ENCODE measurements at places on chromosomes 13 and 19.

- DNase-seq = no peak
Observed at GRCh38 chr13:33524086-33524485, 238.5 kb upstream of the STARD13 start.

- no peak for DNase-seq
Observed at GRCh38 chr19:29006057-29006735, 206.8 kb downstream of the UQCRFS1 start.

- no peak for DNase-seq
Observed at GRCh38 chr13:72437458-72437857, 290.0 kb downstream of the MZT1 start.

DNA sequence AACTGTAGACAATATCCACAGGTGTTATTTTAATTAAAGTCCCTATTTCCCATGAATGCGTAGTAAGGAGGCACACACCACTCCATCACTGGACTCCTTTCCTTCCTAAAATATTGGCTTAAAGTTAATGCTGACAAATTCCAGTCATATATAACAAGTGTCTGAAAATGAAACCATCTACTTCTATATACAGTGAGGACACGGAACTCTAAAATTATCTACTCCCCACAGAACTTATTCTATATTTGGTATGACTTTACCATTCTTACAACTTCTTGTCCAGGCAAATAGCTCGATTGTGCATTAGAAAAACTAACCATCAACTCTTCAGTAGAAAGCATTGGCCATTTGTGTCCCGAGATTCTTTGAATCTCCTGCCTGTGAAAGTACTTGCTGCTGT lies 1560.2 kb downstream of the EFNB2 start:
- no peak for DNase-seq

- DNase-seq = no peak
Observed at GRCh38 chr19:19040417-19040816, 7.0 kb downstream of the ARMC6 start.

DNA sequence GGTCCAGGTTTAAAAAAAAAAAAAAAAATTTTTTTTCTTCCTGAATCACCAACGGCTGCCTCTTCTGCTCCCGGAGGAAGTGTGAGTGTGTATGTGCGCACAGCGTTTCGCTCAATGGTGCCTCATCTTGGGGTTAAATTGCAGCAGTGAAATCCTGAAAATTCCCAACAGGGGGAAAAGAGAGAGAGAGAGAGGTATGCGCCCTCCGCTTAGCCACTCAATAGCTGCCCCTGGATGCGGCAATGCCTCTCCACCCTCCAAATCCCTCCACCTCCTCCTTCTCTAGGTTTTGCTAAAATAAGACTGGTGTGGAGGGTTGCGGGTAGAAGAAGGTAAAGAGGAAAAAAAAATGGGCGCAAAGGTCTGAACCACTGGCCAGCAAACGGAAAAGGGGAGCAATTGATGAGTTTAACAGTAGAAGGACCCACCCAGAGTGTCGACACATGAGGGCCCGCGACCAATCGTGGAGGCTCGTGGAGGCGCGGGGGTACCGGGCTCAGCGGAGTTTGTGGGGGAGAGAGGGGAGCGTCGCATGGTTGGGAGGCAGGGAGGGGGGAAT lies 853 bp upstream of the CACNA1A start:
- DNase-seq = no peak

DNA sequence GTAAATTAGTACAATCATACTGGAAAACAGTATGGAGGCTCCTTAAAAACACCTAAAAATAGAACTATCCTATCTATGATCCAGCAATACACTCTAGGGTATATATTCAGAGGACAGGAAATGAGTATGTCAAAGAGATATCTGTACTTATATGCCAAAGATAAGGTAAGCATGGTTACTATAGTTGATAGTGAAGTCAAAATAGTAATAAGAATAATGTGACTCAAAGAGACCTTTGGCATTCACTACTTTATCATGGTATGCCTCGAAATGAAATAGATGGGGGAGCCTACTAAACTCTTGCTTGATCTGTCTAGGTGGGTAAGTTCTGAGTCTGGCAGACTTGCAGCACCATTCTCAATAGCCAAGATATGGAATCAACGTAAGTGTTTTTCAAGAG lies 30.3 kb downstream of the FXYD5 start:
- DNase-seq = no peak

- no peak for DNase-seq
Observed at GRCh38 chr13:46050771-46051170, 1.8 kb downstream of the ZC3H13 start.

DNA sequence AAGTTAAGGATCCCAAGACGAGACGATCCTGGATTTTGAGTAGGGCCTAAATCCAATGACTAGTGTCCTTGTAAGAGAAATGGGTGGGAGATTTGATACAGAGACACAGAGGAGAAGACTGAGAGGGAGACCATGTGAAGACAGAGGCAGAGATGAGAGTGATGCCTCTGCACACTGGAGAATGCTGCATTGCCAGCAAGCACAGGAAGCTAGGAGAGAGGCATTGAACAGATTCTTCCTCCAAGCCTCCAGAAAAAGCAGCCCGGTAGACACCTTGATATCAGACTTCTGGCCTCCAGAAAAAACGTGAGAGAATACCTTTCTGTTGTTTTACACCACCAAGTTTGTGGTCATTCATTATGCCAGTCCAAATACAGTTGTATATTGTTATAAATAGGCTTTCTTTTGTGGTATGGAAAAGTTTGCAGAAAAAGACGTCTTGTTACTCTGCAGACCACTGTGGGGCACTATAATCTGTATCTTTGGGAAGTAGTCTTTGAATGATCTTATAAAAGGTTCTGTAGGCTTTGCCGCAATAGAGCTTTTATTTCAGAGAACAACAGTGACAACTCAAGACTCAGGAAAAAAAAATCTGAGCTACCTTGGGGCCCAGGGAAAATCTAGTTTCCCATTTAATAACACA lies 17.9 kb upstream of the RFC3 start:
- no peak for DNase-seq

GRCh38 chr19:46404055-46404752 lies 9.2 kb downstream of the CCDC8 start:
- no peak for DNase-seq

DNA sequence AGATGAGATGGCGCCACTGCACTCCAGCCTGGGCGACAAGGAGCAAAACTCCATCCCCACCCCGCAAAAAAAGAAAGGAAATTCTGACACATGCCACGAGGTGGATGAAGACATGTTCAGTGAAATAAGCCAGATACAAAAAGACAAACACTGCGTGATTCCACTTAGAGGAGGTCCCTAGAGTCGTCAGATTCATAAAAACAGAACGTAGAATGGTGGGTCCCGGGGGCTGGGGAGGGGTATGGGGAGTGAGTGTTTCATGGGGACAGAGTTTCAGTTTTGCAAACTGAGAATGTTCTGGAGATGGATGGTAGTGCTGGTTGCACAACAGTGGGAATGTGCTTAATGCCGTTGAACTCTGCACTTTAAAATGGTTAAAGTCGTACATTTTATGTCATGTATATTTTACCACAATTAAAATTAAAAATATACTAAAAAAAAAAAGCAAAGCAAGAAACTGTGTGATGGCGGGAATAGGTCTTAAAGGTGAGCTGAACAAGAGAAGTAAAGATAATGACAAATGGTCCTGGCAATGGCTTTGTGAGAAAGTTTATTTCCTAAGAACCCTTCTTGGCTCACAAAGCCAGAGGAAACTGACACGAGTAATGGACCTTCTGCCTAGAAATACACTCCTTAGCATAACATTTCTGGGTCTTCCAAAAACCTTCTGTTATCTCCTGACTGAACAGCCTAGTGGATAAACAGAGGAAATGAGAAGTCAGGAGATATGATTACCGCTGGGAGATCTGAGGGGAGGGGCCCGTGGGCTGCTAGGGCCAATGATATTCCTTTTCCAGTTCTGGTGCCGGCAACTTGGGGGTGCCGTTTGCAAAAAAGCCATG lies 4.2 kb upstream of the SPC24 start:
- DNase-seq = no peak

DNA sequence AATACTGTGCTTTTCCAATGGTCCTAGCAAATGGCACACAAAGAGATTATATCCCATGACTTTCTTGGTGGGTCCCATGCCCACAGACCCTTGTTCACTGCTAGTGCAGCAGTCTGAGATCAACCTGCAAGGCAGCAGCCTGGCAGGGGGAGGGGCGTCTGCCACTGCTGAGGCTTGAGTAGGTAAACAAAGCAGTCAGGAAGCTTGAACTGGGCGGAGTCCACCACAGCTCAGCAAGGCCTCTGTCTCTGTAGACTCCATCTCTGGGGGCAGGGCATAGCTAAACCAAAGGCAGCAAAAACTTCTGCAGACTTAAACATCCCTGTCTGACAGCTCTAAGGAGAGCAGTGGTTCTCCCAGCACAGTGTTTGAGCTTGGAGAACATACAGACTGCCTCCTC lies 82.9 kb downstream of the ZNF737 start:
- DNase-seq = no peak

- no peak for DNase-seq
Observed at GRCh38 chr13:109166804-109167203, 537.4 kb downstream of the MYO16 start.

DNA sequence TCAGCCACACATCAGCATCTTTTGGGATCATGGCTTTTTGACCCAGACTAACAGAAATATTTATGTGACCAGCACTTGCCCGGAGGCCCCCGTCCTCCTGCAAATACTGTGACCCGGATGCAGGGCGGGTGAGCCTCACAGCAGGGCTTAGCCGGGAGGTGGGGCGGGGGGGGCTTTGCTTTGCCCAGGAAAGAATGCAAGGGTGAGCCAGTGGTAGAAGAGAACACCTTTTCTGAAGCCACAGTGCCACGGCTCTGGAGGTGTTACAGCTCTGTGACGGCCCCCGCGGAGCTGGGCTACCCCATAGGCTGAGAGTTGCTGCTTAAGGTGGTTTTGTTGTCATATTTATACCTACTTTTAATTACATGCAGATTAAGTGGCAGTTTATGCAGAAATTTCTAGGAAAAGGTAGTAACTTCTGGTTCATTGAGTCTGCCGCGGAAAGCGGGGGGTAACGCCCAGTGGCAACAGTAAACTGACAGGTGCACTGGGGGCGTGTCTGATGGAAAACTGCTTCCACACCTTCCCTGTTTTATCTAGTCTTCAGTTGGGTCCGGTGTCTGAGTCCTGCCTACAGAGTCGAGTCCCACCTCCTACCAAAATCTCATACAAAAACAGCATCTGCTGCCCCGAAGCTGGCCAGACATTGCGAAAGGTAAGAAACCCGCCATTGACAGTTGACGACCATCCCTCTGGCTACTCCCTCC lies 187.9 kb downstream of the TEX29 start:
- no peak for DNase-seq

DNA sequence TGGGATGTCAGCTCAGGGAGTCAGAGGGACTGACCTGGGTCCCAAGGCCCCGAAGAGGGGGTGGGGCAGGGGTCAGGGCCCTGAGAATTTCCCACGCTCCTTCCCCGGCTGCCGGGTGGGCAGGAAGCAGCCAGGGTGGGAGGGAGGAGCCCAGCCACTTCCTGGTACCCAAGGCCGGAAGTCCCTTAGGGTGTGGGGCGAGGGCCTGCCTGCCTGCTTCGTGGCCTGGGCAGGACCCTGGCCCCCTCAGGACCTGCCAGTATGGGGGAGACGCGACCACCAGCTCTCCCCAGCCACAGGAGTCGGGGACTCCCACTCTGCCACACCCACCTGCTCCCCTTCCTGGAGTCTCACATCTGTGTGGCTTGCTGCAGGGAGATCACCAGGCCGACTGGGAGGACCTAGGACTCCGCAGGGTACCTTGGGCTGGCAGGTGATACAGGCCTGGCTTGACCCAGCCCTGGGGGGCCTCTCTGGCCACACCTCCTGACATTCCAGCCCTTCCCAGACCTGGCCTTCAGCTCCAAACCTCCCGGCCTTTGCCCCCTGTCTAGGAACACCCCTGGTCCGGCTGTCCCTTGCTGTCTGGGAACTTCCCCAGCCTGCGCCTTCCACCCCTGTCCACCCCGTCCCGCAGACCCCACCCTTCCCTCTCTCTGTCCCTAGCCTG lies 9.8 kb upstream of the CIRBP start:
- DNase-seq = peak; percentile 66

GRCh38 chr13:98350746-98351330 lies 173.8 kb upstream of the RNF113B start:
- no peak for DNase-seq

- DNase-seq = no peak
Observed at GRCh38 chr19:12708641-12709040, 12.2 kb upstream of the FBXW9 start.

GRCh38 chr19:13127811-13128575 lies 9.9 kb downstream of the NACC1 start:
- DNase-seq = no peak

DNA sequence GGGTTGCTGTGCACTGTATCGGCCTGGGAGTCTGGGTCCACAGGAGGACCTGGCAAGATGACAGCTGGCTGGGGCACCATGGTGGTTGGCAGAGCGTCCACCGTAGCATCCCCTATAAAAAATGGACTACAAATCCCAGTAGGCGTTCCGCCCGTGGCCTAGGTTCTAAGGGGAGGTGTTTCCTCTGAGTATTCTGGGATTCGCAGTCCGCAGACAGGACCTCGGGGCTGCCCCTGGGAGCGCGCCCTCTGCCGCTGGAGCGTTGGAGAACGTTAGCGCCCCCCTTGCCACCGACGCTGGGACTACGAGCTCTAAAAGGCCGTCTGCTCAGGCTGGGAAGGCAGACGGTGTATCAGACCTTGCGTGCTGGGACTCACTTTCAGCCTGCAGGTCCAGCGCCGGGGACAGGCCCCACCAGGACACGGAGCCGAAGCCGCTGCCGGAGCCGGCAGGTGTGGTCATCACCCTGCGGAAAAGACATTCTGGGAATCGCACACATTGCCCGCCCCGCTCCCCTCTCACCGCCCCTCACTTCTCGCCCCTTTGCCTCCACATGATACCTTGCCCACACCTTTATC lies 372 bp downstream of the DNAAF3 start:
- DNase-seq = no peak

DNA sequence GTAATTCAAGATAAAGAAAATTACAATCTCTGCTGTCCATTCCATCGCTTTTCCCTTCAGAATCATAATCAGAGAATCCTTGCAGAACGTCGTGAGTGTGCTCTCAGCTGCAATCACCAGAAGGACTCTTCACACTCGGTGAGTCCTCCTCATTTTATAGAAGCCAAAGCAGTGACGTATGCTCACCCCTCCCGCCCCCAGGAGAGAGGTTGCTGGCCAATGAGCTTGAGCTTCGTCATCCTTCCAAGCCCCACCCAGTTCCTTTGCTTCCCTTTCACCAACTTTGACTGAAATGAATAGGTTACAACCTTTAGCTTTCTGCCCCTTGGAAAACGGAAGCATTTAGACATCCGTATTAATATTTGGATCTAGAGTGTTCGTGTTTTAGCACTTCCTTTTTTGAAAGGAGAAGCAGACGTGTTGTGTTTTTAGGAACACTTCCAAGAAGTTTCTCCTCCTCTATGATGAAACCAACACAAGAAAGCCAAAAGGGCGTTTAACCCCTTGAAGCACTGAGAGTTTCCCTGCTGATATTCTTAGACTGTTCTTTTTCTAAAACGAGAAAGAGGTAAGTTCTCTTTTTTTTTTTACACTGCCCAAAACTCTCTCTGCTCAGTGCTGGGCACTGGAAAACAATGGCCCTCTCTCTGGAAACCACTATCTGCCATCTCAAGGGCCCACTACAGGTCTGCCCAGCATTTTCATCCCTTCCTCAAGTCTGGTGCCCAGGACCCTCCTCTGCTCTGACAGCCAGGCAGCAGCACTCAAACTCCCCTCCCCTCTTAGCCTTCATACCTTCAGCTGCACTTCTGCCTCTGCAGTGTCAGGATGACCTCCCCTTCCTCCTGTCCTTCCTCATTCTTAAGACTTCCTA lies 44.3 kb upstream of the CEACAM21 start:
- peak; percentile 45 for DNase-seq

- DNase-seq = no peak
Observed at GRCh38 chr13:98050041-98050466, 92.8 kb upstream of the FARP1 start.

GRCh38 chr13:98389319-98389718 lies 187.6 kb downstream of the STK24 start:
- DNase-seq = no peak

Data from activated naive CD4-positive, alpha-beta T cell (primary cell).